Inflammatory macrophage (primary cell): ENCODE measurements at places on chromosomes 2 and 18.

DNA sequence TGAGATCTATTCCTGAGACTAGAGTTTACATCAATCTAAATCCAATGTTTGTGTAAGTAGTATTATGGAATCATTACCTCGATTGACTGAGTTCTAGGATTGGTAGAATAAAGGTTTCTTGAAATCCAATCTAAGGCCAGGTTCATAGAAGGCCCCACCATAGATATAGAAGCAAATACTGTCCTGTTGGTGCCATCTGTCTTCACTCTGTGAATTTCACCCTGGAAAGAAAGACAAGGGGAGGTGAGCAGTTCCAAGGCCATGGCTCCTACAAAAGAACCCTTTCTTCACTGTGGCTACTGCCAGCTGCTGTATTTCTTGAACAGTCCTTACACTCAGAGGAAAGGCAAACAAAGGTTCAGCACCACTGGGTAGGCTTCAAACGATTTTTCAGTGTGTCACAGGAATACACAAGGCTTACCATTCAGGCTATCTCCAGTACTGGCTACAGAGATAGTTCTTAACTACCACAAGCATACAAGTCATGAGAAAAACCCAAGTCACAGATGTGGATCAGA lies 137.0 kb downstream of the LRP2 start:
- no peak for DNase-seq

- no peak for DNase-seq
These were observed 232.8 kb downstream of the GRB14 start for GRCh38 chr2:164388511-164388910.

DNA sequence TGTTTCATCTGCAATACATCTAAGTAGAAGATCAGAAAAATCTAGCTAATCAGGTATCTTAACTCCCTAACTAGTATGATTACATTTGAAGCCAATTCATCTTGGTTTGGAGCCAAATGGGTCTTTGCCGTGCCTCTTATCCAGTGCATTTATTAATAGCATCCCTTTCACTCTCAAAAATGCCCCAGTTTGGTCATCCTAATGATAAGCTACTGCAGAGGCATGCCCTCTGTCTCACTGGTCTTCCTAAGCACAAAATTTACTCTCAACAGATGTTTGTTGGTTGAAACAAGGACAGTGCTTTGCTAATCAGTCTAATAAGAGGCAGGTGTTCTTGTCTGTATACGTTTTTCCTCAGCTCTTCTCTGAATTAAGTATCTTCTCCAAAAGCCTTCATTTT lies 403.2 kb downstream of the RAD51AP2 start:
- no peak for DNase-seq

DNA sequence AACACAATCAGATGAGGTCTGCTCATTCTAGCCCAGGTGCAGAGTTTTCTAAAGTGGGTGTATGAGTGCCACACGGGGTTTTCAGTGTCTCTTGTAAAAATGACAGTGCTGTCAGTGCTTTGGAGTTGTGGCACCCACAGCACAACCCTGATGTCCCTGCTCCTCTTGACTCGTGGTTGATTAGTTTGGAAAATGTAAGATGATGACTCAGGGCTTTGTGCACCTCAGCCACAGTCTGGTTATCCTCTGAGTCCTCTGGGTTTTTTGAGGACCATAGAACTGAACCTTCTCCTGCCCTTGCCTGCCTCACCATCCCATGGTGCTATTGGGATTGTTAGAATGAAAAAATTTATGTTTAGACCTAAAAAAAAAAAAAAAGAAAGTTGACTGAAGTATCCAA lies 105.6 kb downstream of the MYO1B start:
- DNase-seq: no peak

- DNase-seq: no peak
These were observed 1995.5 kb upstream of the CELF4 start for GRCh38 chr18:39561126-39561525.

GRCh38 chr2:105521616-105522015 lies 122.8 kb upstream of the FHL2 start:
- no peak for DNase-seq

GRCh38 chr2:45771261-45771660 lies 119.8 kb downstream of the PRKCE start:
- DNase-seq: peak; percentile 66
